ENCODE measurements at places on chromosomes 16 and 17.

DNA sequence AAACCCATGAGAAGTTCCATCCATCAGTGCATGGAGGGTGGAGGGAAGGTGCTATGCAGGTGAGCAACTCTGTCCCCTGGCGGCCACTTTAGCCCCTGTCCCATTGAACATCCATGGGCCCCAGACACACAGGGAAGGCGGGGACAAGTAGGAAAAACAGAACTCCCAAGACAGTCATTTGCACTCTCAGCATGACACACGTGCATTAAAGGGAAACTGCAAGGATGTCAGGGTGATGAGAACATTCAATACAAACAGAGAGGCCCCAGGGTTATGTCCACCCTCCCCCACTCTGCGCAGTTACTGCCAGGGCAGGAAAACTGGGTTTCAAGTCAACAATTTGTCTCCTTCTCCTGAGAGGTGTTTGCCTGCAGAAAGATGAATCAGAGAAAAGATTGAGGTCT lies 44.0 kb upstream of the AKTIP start:
- DNase-seq: no peak

- peak; percentile 85 for DNase-seq
These were observed 2.1 kb downstream of the HCRT start for GRCh38 chr17:42182927-42183734.

GRCh38 chr16:8645831-8646230 lies 24.3 kb downstream of the METTL22 start:
- no peak for DNase-seq

- DNase-seq: no peak
These were observed 235.5 kb upstream of the EEF2KMT start for GRCh38 chr16:5333126-5333525.

DNA sequence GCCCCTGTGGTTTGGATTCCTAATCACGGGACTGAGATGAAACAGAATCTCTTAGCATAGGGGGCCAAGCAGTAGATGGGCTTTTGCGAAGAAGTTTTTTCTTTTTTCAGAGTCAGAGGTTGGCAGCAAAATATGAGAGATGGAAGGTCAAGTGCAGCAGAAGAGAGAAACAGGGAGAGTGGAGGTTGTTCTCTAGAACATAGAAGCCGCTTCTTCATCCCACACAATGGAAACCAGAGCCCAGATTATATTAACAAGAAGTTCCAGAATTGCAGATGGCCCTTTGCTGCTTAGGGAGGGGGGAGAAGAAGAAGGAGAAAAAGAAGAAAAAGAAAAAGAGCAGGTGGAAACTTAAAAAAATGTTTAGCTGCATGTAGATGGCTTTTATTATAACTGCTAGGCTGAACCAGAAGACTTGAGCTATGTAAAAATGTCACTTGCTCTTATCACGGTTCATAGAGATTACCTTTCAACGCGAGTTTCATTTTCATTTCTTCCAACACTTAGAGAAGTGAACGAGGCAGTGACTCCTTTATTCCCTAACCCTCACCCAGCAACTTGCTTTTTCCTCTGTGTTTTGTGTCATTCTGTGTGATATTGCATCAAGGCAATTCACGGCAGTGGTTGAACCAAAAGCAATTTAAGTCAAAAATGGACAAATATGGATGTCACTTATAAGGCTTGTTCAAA lies 737.5 kb downstream of the WWOX start:
- DNase-seq: no peak

DNA sequence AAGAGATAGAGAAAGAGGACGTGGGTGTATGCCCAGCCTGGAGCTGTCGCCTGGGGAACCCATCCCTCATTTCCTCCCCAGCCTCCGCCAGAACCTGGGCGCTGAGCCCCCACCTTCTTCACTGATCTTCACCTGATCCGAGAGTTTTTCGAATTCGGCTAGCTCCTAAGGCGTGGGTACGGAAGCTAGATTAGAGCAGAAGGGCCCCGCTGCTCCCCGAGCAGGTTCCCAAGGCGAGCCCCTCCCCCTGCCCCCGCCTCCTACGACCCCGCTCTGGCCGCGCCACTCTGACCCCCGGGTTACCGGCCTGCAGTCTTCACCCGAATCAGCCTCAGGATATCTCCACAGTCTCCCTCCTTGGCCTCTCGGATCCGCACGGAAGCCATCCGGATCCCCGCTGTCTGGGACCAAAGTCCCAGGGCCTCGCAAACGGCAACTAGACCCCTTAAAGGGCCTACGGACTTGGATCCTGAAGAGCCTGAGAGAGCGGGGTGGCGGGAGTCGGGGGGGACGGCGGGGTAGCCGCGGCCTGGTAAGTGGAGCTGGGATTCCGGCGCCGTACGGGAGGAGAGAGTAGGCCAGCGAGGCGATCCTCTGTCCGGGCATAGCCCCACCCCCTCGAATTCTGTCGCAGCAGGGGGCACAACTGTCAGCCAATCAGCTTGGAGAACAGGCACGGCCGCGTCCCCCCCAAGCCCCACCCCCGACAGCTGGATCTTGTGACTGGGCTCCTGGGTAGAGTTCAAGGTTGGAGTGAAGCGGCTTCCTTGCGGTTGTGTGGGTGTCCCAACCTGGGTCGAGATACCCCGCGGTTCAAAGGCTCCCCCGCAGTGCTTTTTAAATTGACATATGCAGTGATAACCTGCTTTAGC lies at the start of gene SAT2:
Gene SAT2 (minus strand): TSS at position 572 of the 872 bp plus-strand sequence. CDS start 186 bp downstream, at position 386.
- DNase-seq: peak; percentile 93

GRCh38 chr17:1480747-1481465 lies 11.6 kb downstream of the MYO1C start:
- DNase-seq: no peak

GRCh38 chr16:79041206-79041605 lies 559.3 kb downstream of the MAF start:
- no peak for DNase-seq

GRCh38 chr16:81481207-81481821 lies 36.7 kb downstream of the CMIP start:
- peak; percentile 97 for DNase-seq

DNA sequence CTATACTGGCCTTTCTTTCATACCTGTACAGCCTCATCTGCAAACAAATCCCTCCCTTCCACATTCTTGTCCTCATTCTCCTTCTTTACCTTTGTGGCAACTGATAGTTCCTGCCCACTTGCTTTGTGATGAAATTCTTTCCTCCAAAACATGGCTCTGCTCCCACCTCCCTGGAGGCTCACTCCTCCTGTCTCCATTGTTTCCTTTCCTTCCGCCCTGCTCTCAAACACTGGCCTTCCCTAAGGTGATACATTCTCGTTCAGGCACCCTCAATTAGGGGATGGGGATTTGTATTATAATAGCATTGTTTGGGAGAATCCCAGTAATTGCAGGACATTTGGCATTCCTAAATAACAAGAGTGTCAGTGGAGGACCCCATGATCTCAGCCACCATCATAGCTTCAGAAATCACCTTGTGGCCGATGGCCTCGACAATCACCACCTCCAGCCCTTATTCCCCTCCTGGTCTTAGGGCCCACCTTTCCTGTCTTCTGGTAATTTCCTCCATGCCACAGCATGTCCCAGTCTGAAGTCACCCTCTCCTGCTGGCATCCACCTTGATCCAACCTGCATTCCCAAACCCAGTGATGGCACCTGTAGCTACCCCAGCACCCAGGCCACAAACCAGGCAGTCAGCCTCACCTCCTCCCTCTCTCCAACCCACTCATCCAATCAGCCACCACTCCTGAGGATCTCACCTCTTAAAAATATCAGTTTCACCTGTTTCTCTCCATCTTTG lies 7.9 kb downstream of the UNC119 start:
- DNase-seq: no peak

DNA sequence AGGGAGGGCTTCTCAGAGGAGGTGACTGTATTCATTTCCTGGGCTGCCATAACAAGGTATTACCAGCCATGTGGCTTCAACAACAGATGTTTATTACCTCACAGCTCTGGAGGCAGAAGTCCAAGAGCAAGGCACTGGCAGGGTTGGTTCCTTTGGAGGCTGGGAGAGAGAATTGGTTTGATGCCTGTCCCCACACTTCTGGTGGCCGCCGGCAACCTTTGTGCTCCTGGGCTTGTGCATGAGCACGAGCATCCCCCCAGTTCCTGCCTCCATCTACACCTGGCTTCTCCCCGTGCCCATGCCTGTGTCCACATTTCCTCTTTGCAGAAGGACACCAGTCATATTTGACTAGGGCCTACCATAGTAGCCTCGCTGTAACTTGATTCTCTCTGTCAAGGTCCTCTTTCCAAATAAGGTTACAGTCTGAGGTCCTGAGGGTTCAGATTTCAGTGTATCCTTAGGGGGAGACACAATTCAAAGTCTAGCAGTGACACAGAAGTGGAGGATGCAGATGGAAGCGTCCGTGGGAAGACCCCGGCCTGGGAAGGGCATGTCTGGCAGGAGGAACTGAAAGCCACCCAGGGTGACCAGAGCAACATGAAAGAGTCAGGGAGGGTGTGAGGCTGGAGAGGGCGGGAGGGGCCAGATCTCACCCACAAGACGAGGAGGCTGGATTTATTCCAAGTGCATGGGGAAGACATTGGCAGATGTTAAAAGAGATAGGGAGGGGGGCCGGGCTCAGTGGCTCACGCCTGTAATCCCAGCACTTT lies 188.2 kb upstream of the HSBP1 start:
- no peak for DNase-seq

GRCh38 chr17:77264617-77265230 lies 124.0 kb downstream of the SEC14L1 start:
- DNase-seq: no peak

- peak; percentile 66 for DNase-seq
These were observed at the start of gene FLOT2 for GRCh38 chr17:28896884-28897768. Gene FLOT2 (minus strand): TSS chr17:28897733. CDS start chr17:28897574, 159 bp downstream.

DNA sequence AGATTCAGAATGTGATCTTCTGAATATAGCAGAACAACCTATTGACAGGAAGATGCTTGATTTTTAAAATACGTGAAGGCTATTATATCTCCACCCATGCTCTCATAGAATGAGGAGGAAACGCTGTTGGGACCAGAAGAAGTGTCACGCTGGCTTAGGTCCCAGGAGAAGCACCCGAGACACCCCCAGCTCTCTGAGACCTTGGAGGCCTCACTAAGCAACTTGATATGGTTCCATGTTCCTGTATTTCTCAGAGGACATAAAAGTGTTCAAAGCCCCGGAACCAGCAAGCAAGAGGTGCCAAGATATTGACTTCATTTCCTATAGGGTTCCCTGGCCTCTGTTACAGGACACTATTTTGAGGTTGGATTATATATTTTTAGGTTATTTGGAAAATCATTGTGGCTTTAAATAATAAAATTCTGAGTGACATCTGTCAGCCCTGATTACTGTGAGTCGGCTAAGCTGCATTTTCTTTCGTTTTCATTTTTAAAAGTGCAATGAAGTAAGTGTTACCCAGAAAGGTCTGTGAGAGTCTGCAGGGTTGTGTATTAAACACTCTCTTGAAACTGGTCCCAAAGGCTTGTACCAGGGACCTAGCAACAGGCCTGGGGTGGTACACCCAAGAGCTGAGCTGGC lies 400.0 kb downstream of the SOX9 start:
- no peak for DNase-seq

GRCh38 chr16:13300066-13300840 lies 398.9 kb downstream of the SHISA9 start:
- no peak for DNase-seq

GRCh38 chr16:22206842-22207714 lies 1.0 kb downstream of the EEF2K start:
- DNase-seq: peak; percentile 87

- DNase-seq: no peak
These were observed 161.9 kb downstream of the FOXL1 start for GRCh38 chr16:86740298-86740697.

DNA sequence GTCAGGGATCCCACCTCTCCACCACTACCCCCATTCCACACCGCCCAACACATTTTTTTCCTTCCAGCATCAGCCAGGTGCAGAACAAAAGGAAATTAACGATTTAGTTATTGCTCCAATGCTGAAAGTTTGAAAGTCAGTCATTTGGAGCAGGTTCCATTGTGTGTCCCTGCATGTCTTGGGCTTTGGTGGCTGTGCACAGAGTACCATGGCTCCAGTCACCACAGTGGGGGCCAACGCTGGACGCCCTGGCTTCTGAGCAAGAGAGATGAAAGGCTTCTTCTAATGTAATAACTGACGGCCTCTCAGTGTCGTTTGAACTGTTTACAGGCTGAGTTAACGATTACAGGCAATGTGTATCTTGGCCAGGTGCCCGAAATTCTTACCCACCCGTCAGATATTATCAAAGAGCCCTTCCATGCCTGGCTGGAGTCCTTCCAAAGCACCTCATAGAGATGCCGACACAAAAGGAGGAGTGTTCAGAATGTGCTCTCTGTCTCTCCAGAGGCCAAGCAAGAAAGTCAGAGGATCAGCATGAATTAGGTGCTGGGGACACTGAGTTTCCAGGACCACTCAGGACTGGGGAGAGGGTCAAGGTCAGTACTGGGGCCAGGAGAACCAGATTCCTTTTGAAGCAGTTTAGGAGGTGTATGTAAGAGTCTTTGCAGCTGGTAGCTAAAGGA lies 25.9 kb downstream of the RNF43 start:
- DNase-seq: no peak

- no peak for DNase-seq
These were observed 64.5 kb downstream of the MGAT5B start for GRCh38 chr17:76932402-76933333.

GRCh38 chr16:55515111-55515510 lies 6.2 kb downstream of the LPCAT2 start:
- DNase-seq: no peak

- no peak for DNase-seq
These were observed 638.8 kb upstream of the EEF2KMT start for GRCh38 chr16:5736209-5736930.

GRCh38 chr16:28991687-28992086 lies 6.8 kb downstream of the LAT start:
- no peak for DNase-seq

DNA sequence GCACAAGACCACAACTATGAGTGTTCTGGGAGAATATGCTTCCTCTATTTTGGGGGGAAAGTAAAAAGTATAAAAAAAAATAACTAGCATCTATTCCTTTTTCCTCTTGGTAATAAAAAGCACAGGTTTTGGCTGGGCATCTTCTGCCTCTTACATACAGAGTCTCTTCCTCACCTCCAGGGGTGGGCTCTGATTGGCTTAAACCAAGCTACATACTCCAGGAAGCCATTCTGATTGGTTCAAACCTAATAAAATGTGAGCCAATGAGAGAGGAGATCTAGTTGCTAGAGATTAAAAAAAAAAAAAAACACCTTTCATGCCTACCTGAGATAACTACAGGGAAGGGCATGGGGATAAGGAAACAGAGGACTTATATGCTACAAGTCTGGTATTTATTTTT lies 365.9 kb upstream of the ERCC4 start:
- DNase-seq: no peak

DNA sequence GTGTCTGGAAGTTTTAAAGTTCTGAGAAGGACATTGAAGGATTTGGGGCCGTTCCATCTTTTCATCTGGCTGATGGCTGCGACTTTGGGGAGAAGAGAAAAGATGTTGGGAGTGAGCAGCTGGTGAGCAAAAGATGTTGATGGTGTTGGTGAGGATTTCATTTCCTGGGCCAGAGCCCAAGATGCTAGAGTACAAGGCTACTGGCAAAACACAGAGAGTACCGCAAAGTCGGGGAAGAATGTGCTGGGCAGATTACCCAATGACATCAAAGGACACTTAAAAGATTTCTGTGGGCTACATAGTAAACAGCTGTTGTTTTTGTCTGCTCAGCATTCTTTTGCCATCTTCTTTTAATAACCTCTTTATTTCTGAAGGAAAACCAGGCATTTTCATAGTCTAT lies 49.4 kb upstream of the GAS7 start:
- no peak for DNase-seq

Data from suppressor macrophage (primary cell).